ENCODE measurements at places on chromosomes 5 and 9.
A peak's percentile ranks its signal among the peaks of the same experiment; 100 is the strongest.

DNA sequence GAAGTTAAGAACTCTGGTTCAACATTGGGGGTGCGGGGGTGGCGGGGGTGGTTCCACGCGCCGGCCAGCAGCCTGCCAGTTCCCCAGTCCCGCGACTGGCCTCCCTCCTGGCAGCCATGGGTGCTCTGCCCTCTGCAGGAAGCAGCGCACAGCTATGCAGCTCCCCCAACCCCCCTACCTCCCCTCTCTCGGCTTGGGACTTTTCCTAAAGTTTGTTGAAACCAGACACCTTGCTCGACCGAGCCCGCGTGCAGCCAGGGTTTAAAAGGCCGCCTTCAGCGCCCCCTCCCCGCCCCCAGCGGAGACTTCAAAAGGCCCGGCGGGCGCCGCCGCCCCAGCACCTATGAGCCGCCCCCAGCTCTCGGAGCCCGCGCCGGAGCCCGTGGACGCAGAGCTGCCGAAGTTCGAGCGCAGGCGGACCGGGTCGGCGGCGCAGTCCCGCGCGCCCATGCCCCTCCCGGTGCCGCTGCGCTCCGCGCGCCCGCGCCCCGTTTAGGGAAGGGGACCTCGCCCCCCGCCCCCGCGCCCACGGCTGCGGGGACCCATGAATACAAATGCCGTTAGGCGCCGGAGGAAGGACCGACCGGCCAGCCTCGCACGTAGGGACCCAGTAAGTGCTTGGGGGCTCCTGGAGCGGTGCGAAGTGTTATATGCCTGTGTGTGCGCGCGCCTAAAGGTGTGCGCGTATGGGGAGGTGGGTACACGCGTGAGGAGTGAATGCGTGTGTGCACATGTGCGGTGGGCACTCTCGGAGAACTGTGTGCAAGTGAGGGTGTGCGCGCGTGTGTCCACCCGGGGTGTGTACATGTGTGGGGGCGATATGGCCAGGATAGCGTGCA is 1.4 kb upstream of the COL27A1 start:
- DNase-seq = no peak

GRCh38 chr9:134804871-134805270 is 75.7 kb upstream of the FCN2 start:
- no peak for DNase-seq

- no peak for DNase-seq
These were observed 435.3 kb downstream of the CYLC2 start for GRCh38 chr9:103430469-103430868.

DNA sequence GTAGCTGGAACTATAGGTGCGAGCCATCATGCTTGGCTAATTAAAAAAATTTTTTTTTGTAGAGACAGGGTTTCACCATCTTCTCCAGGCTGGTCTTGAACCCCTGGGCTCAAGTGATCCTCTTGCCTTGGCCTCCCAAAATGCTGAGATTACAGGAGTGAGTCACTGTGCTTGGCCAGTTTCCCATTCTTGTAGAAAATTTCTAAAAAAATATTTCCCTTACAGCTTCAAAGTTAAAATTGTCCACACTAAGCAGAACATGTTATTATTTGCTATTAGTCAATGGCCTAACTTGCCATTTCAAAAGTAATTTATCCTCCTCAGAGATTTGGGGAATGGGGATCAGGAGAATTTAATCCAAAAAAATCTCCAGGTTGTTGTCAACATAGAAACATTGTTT is 40.1 kb downstream of the SLC38A9 start:
- DNase-seq = no peak

DNA sequence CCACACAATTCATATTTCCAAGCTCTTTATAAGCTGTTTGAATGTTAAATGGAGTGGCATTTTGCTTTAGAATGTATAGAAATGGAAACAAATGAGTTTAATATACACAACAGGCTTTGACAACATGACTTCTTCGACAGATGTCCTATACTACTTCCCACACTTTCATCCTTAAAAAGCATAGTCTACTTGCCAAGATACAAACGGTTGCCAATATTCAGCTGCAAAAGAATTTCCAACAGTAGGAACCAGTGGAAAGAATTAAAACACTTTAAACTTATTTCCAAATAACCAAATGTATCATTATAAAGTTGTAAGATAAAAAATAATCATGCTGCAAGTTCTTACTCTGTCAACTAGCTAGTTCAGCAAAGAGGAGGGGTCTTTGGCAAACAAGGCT is 456.4 kb downstream of the PDE4D start:
- no peak for DNase-seq

DNA sequence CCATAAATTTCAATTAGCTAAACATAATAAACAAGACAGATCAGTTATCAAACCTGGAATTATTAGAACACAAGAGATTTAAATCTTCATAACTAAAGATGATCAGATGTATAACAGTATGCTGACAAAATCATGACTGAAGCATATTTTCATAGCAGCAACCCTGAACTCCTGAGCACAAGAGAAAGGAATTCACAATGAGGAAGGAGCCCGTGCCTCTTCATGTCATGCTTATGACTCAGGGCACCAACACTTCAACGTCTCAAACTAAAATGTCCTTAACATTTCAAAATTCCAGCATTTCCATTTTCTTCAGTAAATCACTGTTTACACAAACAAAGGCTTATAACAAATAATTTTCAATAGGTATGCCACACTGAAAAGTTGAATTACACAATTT is 6.7 kb downstream of the AP3B1 start:
- no peak for DNase-seq

- DNase-seq = peak; percentile 61
These were observed at the start of gene CCNI2 for GRCh38 chr5:132746954-132747615. Gene CCNI2 (plus strand): TSS chr5:132747426. CDS start chr5:132747496, 70 bp downstream.

GRCh38 chr5:159123700-159124099 is 24.0 kb upstream of the EBF1 start:
- DNase-seq = no peak

All from T-helper 9 cell (primary cell).